Astrocyte of the hippocampus (primary cell): ENCODE measurements at places on chromosomes 6 and 20.

DNA sequence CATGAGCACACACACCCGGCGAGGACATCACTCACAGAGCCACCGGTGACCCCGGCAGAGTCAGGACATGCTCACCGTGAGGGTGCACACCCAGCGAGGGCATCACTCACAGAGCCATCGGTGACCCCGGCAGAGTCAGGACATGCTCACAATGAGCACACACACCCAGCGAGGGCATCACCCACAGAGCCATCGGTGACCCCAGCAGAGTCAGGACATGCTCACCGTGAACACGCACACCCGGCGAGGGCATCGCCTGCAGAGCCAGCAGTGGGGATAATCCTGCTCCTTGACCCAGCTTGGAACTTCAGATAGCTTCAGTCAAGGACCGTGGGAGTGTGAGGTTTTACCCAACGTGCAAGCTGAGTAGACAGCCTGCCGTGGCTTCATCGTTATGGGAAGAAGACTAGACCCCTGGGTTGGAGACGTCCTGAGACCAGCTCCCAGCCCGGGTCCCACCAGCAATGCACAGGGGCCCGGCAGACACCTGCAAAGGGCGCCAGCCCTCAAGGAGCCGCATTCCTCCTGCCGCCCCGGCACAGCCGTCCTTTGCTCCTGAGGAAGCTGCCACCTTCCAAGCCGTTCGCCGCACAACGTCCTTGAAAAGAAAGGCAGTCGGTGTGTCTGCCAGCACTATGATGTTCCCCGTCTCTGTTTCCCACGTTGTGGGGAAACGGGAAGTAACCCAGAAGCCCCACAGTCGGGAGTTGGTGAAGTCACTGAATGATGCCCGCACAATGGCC, 192.3 kb downstream of the DLL1 start:
- DNase-seq = no peak

- peak; percentile 89 for DNase-seq
Observed at GRCh38 chr6:72622094-72622940, 453 bp downstream of the KCNQ5 start.

- DNase-seq = peak; percentile 32
Observed at GRCh38 chr6:32972353-32973143, 4.2 kb downstream of the BRD2 start.

GRCh38 chr20:3209946-3210317, 634 bp downstream of the ITPA start:
- DNase-seq = peak; percentile 37

DNA sequence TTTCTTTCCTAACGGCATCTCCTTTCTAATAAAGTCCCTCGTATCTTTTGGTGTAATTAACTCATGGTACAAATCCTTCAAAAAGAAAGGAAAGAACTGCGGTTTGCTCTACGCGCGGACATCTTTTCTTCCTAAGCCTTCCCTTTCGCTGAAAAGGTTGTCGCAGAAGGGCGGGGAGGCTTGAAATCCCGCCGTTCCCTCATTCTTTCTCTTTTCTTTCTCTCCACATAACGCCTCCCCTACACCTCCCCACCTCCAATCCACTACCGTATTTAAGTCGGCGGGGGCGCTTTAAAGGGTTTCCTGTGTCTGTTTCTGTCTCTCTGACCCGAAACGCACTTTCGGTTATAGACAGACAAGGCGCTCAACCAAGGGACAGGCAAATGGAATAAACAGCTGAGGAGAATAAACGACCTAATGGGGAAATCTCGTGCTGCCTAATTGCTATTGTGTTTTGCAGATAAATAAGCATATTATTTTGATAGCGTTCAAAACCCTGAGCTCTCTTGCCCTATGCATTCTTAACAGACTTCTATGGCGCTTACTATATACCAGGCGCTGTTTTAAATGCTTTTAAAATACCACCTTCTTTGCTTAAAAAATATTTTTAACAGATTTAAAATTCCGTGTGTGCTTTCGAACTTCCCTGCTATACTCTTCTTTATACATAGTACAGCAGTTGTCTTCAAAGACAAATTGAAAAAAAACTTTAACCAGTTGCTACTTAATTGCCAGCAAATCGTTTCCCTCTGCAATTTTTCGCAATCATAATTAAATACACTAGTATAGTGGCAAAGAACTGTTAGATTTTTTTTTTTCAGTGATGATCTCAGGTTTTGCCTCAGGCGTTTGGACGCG, 2.5 kb upstream of the HEY2 start:
- peak; percentile 62 for DNase-seq
